Left forelimb (tissue), 1 donor: ENCODE measurements at places on chromosomes 16 and 17.

- DNase-seq = no peak
Observed at GRCh38 chr17:14715561-14715960, 414.7 kb downstream of the HS3ST3B1 start.

DNA sequence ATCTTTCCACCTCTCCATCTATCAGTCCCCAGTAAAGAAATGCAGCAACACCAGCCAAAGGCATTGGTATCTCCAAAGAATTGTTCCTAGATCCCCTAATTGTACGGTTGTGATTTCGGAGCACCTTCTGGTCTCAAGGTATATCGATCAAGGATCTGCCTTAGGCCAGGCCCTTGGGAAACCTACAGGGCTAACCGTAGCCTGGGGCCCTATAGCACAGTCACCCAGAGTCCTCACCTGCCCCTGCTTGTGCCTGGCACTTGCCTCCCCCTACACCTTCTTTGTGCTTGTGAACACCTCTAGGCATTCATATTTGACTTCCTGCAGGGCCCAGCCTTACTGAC lies 16.8 kb upstream of the AURKB start:
- no peak for DNase-seq

GRCh38 chr16:14042706-14043105 lies 28.4 kb upstream of the MRTFB start:
- DNase-seq = no peak

DNA sequence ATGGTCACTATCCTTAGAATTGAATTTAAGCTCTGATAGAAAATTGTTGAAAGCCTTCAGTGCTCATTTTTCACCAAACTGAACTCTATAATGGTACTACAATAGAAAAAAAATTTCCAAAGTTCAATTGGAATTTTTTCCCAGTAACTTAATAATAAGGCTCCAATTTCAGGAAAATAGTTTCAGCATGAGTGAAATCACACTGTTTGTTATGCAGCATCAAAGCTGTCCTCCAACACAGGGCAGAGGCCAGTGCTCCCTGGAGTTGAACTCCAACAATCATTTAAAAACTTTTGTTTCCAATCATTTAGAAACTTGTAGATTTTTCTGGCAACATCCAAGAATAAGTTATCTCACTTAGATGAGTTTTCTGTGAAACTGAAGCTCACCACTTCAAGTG lies 103.1 kb upstream of the HSBP1 start:
- DNase-seq = no peak

- no peak for DNase-seq
Observed at GRCh38 chr17:38657824-38658740, 16.7 kb downstream of the EPOP start.

DNA sequence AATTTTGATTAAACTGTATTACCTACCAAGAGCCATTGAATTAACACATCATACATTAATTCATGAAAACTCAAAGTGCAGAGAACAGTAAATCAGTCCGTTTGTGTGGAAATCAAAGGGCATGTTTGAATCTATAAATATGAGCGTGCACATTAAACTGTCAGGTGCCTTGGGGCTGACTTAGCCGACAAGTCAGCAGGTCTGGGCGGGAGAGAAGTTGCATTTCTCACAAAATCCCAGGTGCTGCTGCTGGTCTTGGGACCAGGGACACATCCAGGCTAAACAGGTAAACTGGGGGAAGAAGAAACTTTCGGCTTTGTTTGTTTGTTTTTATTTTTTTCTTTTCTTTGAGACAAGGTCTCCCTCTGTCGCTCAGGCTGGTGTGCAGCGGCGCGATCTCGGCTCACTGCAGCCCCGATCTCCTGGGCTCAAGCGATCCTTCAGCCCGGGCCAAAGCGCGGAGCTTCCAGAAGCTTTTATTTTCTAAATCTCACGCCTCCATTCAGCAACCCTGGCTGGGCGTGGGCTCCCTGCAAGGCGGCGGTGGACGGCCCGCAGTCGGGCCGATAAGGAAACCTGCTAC lies 213.9 kb downstream of the MRTFB start:
- DNase-seq = no peak

DNA sequence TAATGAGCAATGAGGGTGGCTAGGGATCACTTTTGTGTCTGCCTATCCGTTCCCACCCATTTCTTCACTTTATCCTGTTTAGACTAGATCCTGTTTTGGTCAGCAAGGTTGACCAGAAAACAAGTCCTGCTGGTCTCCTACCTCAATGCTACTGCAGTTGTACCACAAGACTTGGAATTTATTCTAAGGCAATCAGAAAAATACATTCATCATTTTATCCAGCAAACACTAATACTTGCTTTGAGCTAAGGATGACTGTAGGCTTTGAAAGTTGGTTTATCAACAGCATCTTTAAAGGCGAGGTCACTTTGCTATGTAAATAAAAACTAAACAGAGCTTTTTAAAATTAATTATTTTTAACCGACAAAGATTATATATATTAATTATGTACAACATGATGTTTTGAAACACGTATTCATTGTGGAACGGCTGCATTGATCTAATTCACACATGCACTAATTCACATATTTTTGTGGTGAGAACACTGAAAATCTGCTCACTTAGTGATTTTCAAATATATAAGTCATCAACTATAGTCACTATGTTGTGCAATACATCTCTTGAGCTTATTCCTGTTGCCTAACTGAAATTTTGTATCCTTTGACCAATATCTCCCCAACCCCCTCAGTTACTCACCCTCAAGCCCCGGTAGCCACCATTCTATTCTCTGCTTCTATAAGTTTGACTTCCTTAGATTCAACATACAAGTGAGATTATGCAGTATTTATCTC lies 125.9 kb upstream of the HS3ST3A1 start:
- DNase-seq = no peak

DNA sequence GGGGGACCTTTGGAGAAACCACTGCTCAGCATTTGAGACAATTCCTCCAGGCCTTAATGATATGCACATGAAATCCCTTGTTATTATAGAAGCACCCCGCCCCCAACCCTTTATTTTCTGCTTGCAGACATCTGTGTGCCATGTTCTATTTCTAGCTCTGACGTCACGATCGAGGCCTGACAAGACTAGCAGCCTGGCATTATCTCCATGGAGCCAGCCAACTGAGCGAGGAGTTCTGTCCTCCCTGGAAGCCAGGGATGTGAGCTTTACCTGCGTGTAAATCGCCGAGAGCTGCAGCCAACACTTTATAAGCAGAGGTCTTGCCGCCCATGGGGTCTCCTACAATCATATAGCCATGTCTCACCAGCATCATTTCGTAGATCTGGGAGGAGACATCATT lies 116.9 kb downstream of the DNAH3 start:
- DNase-seq = no peak

GRCh38 chr17:12995106-12995895 lies 22.5 kb downstream of the ELAC2 start:
- peak; percentile 45 for DNase-seq

GRCh38 chr16:57544124-57544653 lies 1.7 kb downstream of the ADGRG5 start:
- peak; percentile 51 for DNase-seq

DNA sequence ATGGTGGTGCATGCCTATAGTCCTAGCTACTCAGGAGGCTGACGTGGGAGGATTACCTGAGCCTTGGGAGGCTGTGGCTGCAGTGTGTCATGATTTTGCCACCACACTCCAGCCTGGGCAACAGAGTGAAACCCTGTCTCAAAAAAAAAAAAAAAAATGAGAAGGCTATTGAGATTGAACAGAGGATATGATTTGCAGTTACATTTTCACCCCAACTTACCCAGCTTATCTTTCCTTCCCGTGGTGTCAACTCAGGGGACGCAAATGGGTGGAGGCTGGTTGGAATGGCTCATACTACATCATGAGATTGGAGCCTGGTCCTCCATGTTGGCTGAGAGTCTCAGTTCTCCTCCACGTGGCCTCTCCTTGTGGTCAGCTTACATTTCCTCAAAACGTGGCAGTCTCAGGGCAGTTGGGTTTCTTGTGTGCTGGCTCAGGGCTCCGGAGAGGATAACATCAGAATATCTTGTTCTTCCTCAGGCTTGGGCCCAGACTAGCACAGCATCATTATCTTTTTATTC lies 17.2 kb upstream of the NSMCE1 start:
- DNase-seq = no peak

DNA sequence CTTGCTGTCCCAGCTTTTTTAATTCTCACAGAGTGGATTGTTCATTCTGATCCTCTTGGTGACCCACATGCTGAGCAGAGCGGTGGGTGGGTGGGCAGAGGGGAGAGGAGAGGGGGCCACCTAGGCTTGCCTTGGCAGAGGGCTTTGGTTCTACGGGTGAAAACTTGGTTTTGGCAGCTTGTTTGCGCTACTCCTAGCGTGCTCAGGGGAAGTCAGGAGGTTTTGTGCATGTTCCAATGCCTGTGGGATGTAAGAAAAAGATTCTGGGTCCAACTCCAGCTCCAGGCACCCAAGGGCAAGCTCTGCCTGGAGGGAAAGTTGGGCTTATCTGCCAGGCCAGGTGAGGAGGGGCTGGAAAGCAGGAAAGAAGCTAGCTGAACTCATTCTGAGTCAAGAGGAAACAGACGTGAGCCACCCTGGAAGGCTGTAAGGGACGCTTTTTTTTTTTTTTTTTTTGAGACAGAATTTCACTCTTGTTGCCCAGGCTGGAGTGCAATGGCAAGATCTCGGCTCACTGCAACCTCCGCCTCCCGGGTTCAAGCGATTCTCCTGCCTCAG lies 169.1 kb downstream of the WSCD1 start:
- no peak for DNase-seq

GRCh38 chr16:79310710-79311109 lies 289.8 kb downstream of the MAF start:
- no peak for DNase-seq

DNA sequence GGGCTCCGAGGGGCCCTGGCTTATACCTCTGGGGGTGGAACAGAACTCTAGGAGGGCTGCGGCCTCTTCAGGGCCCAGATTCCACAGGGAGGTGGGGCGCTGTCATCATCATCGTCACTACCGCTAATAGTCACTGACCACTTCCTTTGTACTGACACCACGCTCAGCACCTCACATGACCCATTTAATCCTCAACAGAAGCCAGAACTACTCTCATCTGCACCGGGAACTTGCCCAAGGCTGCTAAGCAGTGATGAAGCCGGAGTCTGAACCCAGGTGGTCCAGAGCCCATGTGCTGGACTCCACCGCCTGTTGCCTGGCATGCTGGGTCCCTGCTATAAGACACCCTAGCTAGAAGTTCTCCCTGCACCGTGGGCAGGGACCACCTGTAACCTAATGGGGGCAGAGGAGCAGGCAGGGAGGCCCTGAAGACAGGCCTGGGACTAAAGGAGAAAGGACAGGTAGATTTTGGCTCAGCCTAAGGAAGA lies 12.0 kb downstream of the UNC13D start:
- DNase-seq = no peak

DNA sequence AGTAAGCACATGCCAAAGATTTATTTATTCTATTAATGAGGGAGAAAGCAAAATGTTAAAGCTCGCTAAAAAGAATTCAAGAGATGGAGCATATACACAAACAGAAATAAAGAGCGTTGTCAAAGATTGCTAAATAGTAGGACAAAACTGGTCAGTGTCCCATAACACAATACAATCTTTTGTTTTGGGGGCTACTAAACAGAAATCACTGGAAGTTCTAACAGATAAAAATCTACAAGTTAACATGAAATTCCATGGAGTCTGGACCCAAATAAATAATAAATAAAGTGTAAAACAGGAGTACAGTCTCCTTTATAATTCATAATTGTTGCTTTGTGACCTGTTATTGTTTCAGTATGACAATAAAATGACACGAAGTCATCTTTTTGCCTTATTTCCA lies 115.2 kb upstream of the CNTNAP4 start:
- DNase-seq = no peak

GRCh38 chr17:21463779-21464407 lies 87.7 kb downstream of the KCNJ12 start:
- DNase-seq = no peak

DNA sequence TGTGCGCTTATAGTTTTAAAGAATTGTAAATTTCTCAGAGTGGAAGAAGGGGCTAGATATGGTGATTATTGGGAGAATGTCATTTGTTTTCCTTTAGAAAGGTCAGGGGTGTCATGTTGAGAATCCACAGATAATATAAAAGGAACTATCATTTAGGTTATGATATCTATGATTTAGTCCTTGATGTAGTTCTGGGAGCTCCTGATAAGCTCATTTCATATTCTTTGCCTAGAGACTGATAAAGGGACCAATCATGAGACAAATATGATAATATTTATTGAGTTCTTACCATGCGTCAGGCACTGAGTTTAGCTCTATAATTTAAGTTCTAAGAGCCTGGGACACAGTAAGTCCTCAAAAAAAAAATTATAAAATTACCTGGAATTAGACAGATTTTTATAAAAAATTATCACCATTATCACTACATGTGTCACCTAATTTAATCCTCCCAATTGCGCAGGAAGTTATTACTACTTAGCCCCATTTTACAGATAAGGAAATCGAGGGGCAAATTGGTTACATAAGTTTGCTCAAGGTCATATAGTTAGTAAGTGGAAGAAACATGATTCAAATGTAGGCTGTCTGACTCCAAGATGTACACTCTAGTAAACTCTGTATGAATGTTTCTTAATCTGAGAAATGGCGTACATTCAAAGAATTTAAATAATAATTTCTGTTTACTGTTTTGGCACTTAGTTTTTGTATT lies 2.5 kb downstream of the AATF start:
- no peak for DNase-seq

DNA sequence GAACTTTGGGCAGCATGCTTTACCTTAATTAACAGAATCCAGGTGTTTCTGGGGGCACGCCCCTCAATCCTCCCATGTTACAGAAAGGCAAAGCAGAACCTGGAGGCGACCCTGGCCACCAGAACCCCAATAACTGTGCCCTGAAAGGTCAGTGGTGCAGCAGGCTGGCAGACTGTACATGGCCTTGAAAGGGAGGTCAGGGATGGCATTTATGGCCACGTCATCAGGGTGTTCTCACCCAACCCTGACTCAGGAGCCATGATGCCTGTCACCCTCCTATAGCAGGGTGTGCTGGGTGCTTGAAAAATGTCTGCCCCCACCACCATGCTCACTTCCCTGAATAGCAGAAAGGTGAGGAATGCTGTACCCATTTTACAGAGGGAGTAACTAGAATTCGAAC lies 177.7 kb downstream of the TMEM132E start:
- DNase-seq = peak; percentile 9

GRCh38 chr16:82917886-82918595 lies 291.3 kb downstream of the CDH13 start:
- no peak for DNase-seq

DNA sequence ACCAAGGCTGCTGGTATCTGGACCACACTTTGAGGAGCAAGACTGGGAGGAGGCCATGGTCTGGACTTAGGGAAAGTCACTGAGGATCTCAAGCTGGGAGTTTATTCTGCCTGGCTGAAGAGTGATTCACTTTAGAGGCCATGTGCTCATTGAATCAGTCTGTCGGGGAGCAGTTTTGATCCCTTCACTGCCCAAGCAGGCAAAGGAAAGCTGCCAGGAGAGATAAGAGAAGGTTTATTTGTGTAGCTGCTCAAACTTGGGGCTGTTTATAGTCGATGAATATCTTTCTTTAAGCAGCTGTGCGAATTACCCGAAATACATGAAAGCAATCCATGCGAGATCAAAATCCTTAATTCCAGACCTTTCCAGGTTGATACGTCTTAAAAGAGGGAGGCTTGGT lies 544.4 kb upstream of the EEF2KMT start:
- no peak for DNase-seq
